ENCODE measurements at places on chromosomes 5 and 9. TPM values are rescaled to one million over a fixed set of nuclear protein-coding genes. Genes with fewer than 3 reads are reported as not detected.

- DNase-seq: no peak
Observed at GRCh38 chr9:88502552-88503034, 32.4 kb upstream of the NXNL2 start.

GRCh38 chr5:17398431-17398830, 99.6 kb upstream of the TAF11L2 start:
- DNase-seq: no peak

Gene CKMT2
- not detected for total RNA-seq

Gene PCDHAC1
- total RNA-seq: not detected

DNA sequence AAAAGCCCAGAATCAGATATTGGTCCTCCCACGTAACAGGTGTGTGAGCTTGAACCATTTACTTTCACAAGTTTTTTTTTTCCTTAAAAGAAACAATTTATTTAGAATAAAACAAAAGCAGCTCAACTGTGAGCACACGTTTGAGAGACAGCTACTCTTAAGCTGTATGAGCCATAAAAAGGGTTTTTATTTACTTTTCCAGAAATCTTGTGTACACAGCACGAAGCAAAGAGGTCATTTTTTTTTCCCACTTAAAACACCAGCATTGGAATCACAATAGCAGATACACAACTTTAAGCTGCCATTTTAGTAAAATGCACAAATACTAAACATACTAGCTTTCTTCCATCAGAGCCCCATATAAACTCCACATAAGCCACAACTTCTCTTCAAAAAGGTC, 44.6 kb downstream of the JAKMIP2 start:
- DNase-seq: no peak

All from epithelial cell of proximal tubule (primary cell).